ENCODE measurements at places on chromosomes 5 and 9.

GRCh38 chr5:60594715-60595477 is 105.1 kb downstream of the DEPDC1B start:
- H3K36me3 ChIP-seq = no peaks in the 10 kb centered on the region
- H3K4me3 ChIP-seq = no peak overlapping the region
- DNase-seq = no peak
- H3K27ac ChIP-seq = no peak overlapping the region
- no peaks in the 10 kb centered on the region for H3K4me1 ChIP-seq

DNA sequence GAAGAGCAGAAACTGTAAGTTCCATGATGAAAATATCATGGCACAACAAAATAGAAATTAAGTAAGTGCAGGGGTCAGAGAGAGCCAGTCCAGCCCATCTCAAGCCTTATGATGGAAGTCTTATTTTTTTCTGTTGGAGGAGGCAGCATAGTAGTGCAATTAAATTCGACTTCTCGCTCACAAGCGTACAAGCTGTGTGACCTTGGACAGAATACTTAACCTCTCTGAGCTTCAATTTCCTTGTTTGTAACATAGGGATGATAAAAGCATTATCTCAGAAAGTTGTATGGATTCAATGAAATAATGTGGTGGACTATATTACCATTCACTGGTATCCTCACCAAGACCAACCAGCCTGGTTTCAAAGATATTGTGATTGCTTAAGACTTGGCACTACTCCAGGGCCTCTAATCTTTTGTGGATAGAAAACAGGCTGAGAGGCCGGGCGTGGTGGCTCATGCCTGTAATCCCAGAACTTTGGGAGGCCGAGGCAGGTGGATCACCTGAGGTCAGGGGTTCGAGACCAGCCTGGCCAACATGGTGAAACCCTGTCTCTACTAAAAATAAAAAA is 26.8 kb upstream of the MVB12B start:
- H3K36me3 ChIP-seq = no peaks in the 10 kb centered on the region
- H3K27ac ChIP-seq = no peak overlapping the region
- DNase-seq = peak; percentile 7
- no peaks in the 10 kb centered on the region for H3K27me3 ChIP-seq
- no peaks in the 10 kb centered on the region for H3K4me1 ChIP-seq
- H3K4me3 ChIP-seq = no peak overlapping the region

- no peaks in the 10 kb centered on the region for H3K27me3 ChIP-seq
- no peaks in the 10 kb centered on the region for H3K4me1 ChIP-seq
- H3K4me3 ChIP-seq = no peak overlapping the region
- DNase-seq = no peak
These were observed 1246.0 kb upstream of the DMAC1 start for GRCh38 chr9:9045572-9045971.

DNA sequence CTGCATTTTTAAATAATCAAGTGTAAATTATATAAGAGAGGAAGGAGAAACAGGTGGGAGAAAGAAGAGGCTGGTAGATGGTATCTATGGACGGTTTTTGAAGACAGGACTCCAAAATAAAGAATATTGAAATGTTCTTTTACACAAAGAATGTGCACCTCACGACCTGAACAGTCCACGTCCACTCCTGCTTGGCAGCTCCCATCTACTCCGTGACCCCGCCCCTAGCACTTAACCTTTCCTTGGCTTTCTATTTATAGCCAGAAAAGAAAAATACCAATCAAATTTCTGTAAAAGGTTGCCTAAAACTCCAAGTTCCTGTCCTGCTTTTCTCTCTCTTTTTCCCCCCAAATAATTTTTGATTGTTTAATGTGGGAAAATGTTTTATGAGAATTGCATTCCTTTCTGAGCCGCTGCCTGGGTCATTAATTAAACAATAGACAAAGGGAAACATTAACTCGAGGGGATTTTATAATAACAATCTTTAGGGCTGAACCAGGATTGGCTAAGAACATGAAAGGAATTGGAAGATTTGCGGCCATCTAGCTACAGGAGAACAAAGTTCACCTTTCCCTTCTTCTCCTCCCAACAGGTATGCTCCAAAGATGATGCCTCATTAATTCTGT is 173.6 kb upstream of the MAP3K1 start:
- H3K36me3 ChIP-seq = no peaks in the 10 kb centered on the region
- DNase-seq = no peak
- H3K4me3 ChIP-seq = no peak overlapping the region
- peaks cover 59% of the 10 kb centered on the region for H3K4me1 ChIP-seq
- no peaks in the 10 kb centered on the region for H3K27me3 ChIP-seq
- H3K27ac ChIP-seq = no peak overlapping the region

DNA sequence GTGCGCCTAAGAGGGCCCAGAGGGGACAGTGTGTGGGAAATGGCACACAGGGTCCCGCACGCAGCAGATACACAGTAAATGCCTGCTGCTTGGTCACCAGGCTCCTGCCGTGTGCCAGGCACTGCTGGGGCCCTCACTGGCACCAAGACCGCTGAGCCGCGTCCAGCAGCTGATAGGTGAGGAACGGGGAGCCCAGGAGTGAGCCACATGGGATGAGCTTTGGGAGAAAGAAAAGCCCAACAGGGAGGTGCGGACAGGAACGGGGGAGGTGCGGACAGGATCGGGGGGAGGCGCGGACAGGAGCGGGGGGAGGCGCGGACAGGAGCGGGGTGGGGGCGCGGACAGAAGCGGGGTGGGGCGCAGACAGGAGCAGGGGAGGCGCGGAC is 16.5 kb downstream of the GPSM1 start:
- H3K27me3 ChIP-seq = no peaks in the 10 kb centered on the region
- H3K4me1 ChIP-seq = peaks cover 54% of the 10 kb centered on the region
- H3K4me3 ChIP-seq = no peak overlapping the region
- DNase-seq = no peak

DNA sequence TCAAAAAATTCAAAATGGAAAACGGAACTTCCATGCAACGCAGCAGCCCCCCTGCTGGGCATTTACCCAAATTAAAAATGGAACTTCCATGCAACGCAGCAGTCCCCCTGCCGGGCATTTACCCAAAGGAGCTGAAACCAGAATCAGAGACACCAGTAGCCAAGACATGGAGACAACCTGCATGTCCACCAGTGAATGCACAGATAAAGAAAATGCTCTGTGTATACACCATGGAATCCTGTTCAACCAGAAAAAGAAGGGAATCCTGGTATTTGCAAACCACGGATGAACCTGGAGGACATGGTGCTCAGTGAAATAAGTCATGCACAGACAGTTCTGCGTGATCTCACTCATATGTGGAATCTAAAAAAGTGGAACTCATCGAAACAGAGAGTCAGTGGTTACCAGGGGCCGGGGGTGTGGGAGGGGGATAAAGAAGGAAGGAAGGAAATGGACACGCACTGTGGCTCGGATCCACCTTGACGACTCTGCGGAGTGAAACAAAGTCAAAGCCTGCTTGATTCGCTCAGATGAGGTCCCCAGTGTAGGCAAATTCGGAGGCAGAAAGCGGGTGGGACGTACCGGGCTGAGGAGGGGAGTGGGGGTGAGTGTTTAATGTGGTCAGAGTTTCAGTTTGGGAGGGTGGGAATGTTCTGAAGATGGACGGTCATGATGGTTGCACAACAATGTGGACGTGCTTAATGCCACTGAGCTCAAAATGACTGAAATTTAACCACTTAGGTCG is 40.2 kb upstream of the EXOC3 start:
- no peaks in the 10 kb centered on the region for H3K36me3 ChIP-seq
- DNase-seq = no peak

DNA sequence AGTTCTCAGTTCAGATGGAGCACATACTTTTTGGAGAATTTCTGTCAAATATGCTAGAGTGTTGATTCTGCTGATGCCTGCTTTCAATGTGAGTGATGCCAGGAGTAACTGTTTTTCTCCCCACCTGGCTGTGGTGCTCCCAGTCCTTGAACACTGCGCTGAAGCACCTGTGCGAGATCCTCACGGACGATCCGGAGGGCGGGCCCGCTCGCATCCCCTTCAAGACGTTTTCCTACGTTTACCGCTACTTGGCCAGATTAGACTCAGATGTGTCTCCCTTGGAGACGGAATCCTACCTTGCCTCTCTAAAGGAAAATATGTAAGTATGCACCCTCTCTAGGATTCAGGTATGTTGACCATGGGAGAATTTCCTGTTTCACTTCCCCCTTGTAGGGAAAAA is 19.4 kb downstream of the ROPN1L start:
- peaks cover 6% of the 10 kb centered on the region for H3K4me1 ChIP-seq
- no peak for DNase-seq
- no peaks in the 10 kb centered on the region for H3K36me3 ChIP-seq
- no peaks in the 10 kb centered on the region for H3K27me3 ChIP-seq
- H3K4me3 ChIP-seq = no peak overlapping the region
- H3K27ac ChIP-seq = no peak overlapping the region

- DNase-seq = peak; percentile 6
- H3K27ac ChIP-seq = no peak overlapping the region
These were observed 654.4 kb upstream of the CDH6 start for GRCh38 chr5:30539004-30539634.

DNA sequence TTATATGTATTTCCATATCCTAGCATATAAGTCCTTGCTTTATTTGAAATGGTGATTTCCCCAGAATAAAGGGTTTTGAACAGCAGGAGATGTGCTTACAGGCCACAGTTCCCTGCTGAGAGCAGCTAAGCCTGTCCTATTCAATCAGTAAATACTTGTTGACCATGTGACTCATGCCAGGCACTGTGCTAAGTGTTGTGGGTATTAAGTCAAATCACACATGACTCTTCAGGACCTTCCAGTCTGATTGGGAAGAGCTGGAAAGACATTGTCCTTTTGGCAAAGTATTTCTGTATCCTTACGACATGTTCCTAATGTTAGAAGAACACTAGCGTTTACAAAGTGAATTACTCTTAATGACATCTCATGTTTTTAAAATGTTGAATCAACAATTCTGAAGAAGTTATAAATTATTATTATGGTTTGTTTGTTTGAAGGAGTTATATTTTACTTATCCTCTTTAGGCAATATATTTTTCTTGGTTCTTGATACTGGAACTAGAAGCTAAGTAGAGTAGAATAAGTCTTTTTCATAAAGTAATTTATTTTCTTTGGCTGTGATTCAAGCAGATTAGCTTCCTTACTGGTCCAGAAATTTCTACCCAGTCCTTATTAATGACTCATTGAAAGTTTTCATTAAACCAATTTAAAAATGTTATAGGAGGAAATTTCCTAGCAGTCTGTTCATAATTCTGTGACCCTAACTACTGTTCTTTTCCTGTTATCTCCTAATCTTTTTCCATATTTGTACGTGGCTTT is 82.1 kb downstream of the GAPVD1 start:
- H3K36me3 ChIP-seq = no peaks in the 10 kb centered on the region
- no peaks in the 10 kb centered on the region for H3K4me1 ChIP-seq
- H3K27ac ChIP-seq = no peak overlapping the region

DNA sequence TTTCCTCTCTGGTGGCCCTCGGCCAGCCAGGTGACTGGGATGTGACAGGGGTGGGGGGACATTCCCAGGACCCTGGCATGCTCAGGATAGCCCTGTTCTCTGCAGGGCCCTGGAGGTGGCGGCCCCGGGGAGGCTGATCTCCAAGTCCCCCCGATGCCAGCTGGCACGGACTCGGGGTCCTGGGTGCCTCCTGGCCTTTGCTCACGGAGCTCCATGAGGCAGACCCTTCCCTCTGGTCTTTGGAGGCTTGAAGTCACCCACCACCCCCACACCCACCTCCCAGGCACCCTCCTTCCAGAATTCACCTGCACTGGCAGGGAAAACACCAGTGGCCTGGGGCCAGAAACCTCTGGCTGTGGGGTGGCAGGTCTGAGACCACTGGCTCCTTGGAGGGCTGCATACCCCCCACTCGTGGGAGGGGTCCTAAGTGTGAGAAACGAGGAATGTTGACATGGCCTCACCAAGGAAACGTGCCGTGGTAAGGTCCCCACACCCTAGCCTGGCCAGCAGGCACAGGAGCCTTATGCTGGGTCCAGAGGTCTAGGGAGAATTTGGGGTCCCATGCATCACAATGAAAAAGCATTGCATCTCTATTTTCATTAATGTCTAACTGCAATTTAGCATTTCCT is 130.8 kb upstream of the FAM120A start:
- no peak overlapping the region for H3K4me3 ChIP-seq
- no peak for DNase-seq
- no peak overlapping the region for H3K27ac ChIP-seq
- no peaks in the 10 kb centered on the region for H3K36me3 ChIP-seq
- no peaks in the 10 kb centered on the region for H3K27me3 ChIP-seq

DNA sequence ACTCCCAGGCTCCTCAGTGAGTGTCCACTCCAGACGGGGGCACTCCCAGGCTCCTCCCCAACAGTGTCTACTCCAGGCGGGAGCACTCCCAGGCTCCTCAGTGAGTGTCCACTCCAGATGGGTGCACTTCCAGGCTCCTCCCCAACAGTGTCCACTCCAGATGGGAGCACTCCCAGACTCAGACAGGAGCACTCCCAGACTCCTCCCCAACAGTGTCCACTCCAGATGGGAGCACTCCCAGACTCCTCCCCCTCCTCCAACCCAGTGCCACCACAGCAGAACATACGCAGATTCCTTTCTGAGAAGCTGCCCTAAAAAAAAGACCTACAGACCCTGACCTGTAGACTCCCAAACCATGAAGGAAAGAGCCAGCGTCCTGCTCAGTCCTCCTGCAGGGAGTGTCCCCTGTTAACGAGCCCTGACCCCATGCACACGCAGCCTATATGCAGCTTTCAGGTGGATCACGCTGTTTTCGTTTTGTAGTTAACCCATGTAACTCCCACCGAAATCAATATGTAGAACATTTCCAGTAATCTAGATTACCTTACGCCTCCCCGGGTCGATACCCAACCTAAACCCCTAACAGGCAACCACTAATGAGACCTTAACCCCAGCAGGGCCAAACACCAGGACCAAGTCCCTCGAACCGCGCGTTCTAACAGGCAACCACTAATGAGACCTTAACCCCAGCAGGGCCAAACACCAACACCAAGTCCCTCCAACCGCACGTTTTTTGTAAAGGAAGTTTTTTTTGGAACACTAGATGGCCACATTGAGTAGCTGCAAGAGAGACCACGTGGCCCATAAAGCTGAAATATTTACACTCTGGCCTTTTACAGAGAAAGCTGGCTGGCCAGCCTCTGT is 15.7 kb downstream of the PNPLA7 start:
- no peak overlapping the region for H3K4me3 ChIP-seq
- H3K27ac ChIP-seq = peak overlapping the region; percentile 22
- DNase-seq = peak; percentile 78
- peaks cover 13% of the 10 kb centered on the region for H3K4me1 ChIP-seq
- H3K36me3 ChIP-seq = no peaks in the 10 kb centered on the region

- H3K27ac ChIP-seq = no peak overlapping the region
- H3K4me1 ChIP-seq = peaks cover 13% of the 10 kb centered on the region
- no peak for DNase-seq
- H3K27me3 ChIP-seq = no peaks in the 10 kb centered on the region
These were observed 394.2 kb downstream of the MLLT3 start for GRCh38 chr9:20228096-20228495.

GRCh38 chr5:135452321-135453030 is at the start of gene TIFAB:
TSS of gene TIFAB (minus strand) at chr5:135452351. CDS start at chr5:135449939, 2,412 bp downstream.
- H3K4me3 ChIP-seq = no peak within 1 kb of the TSS
- DNase-seq = no peak
- no peaks in the 10 kb centered on the region for H3K27me3 ChIP-seq
- no peak within 1 kb of the TSS for H3K27ac ChIP-seq
- no peaks in the 10 kb centered on the region for H3K4me1 ChIP-seq
